Activated CD4-positive, alpha-beta T cell treated with anti-CD3 and anti-CD28 coated beads, Interleukin-2, amount 50 U/mL, for 24 hours (primary cell): ENCODE measurements at places on chromosomes 6 and 20.

DNA sequence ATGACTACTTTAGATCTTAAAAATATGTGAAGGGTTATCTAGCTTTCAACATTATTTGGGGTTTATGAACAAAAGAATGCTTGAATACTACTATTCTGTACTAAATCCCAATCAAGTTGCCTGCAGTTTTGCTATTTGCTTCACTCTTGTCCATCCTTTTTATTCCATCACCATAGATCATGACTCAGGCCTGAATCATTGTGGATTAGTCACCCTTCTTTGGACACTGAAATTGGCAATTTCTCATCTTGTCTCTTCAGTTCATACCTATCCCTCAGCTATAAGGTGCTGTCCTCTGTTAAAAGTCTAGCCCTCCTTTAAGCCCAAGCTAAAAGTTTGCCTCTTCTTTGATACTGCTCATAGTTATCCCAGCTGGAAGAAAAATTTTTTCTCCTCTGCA, 199.1 kb downstream of the CENPW start:
- DNase-seq = no peak

GRCh38 chr6:167957626-167958025, 39.8 kb upstream of the KIF25 start:
- DNase-seq = no peak

GRCh38 chr6:21450149-21450548, 143.4 kb upstream of the SOX4 start:
- DNase-seq = no peak

DNA sequence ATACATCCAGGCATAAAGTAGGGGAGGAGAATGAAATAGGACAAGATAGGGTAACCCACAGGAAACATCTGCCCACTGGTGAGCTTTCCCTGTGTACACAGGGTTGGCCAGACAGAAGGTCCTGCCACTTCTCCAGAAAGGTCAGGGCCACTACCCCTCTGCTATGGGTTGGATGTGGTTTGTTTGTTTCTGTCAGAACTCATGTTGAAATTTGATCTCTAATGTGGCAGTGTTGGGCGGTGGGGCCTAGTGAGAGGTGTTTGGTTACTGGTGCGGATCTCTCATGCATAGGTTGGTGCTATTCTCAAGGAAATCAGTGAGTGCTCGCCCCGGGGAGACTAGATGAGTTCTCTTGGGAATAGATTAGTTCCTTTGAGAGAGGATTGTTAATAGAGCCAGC, 15.6 kb upstream of the MAS1 start:
- no peak for DNase-seq

DNA sequence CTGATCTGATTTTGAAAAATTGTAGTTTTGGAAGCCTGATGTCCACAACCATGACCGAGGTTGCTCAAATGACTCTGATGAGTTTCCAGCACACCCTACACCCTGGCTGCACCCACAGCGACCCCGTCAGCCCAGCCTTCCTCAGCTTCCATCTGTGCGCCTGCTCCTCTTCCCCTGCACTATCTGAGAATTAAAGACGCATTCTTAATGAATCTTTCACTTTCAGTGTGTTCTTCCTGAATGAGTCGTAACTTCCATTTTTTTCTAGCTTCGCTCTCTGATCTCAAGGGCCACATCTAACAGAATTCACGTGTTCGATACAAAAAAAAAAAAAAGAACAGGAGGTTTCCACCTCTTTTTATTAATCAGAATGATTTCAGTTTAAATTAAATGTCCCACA, 21.3 kb upstream of the RREB1 start:
- DNase-seq = peak; percentile 34

DNA sequence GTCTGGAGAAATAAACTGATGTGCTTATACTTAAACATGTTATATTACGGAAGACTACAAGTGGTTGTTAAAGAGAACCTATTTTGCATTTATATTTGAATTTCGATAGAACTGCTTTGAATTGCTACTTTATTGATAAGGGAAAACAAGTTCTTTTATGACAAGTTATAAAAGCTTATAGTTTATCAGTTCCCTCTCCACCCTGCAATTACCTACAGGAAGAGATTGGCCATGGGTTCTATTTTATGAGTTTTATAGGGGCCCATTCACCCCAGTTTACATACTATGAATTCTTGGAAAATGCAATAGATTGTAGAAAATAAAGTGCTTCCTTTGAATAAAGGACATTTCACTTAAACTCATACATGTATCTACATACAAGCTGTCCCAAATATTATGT, 144.4 kb downstream of the AHI1 start:
- DNase-seq = no peak

DNA sequence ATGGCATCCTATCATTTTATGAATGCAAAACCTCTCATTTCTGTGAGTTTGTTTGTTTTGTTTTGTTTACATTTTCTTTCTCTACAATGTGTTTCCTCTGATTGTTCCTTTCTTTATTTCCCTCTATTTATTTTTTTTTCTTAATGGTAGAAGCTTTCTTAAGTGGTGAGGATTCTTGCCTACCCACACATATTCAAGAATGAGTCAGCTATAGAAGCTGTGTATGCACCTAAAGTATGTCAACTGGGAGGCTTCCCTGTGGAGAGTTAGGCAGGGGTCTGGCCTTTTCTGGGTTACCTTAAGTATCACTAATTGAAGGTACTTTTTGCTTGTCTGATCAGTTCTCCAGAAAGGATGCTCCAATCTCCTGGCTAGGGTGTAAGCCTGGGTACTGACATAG, 354.0 kb downstream of the ESR1 start:
- no peak for DNase-seq

GRCh38 chr6:125031385-125031784, 69.1 kb downstream of the RNF217 start:
- no peak for DNase-seq

GRCh38 chr20:42155586-42155985, 537.4 kb upstream of the CHD6 start:
- no peak for DNase-seq

DNA sequence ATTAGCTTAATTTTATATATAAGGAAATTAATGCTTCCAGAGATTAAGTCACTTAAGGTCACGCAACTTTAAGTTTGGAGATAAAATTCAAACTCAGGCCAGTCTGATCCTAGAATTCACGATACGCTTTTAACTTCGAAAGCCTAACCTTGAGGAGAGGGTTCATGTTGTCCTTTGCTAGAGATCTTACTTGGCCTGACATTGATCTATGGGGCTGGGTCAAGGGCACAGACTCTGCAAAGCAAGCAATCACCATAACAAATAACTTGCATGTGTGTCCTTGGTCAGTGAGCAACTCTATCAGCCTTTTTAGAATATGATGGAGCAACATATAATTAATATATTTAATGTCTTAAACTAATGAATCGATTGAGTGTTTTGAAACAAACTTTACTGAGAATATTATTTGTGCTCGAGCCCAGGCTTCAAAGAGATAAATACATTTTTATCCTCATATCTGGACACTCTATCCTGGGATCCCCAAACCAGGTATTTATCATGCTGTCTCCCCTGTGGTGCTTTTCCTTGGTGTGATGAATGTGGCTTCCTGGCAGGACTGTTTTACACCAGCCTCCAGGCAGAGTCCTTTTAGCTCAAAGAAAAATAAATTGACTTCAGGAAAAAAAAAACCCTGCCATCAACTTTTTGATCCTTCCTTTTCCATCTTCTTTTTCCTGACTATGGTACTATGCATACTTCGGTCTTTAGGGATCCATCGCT, 29.1 kb downstream of the RPS12 start:
- no peak for DNase-seq

DNA sequence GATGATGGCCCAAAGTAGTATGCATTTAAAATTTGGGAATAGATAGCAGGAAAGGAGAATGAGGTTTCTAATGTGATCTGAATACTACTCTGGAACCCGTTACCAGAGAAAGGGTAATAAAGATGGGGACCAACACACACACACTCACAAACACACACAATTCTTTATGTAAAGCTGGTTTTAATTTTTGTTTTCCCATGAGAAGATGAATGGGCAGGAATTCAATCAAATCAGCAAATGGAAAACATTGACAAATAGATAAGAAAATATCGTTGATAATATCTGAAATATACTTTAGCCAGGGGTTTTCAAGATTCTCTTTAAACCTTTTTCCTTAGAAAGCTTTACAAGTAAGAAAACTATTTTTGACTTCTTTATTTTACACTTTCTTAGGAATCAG, 303.0 kb downstream of the PRL start:
- DNase-seq = no peak

DNA sequence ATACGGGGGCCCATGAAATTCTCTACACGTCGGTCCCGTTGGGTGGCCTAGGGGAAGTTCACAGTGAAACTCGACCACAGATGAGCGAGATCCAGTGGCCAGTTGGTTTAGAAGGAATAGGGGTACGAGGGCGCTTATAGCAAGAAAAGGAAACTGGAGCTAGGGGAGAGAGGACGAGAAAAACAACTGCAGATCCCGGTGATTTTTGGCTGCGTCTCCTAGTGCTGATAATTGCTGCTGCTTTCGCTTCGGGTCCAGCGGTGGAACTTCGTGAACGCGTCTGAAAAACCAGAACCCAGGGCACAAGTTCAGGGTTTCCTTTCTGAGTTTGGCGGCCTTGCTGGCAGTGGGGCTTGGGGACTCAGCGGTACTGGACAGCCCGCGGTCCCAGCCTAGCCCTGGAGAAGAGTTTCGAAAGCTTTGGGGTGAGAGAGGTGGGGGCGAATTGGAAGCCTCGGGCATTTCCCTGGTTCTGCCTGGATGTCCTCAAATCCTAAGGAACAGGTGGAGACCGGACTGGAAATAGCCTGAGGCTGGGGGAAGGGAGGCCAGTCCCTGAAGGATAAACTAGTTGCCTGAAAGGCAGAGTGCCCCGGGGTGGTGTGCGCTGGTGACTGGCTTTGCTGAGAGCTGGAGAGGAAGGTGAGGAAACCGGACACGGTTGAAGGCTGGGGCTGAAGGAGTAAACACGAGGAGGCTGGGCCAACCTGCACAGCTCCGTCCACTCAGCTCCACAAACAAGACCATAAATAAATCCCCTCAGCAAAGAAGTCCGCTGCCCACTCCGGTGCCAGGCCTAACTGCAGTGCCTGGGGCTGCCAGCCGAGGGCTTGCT, 793 bp downstream of the GMPR start:
- no peak for DNase-seq

DNA sequence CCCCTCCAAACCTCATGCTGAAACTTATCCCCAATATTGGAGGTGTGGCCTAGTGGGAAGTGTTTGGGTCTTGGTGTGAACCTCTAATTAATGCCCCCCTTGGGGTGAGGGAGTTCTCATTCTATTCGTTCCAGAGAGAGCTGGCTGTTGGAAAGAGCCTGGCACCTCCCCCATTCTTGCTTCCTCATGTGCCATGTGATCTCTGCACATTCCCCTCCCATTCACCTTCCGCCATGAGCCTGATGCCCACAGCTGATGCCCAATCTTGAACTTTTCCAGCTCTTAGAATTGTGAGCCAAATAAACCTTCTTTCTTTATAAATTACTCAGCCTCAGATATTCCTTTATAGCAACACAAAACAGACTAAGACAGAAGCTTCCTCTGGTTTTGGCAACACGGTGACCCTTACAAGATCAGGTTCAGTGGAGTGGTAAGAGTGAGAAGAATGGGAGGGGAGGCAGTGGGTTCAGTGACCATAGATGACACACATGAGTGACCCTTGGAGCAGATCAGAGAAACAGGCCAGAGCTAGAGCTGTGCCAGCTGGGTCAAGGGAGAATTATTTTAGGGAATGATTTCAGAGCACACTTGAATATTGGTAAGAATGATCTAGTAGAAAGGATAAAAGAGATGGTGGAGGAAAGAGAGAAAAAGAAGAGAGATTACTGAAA, 176.4 kb downstream of the LY86 start:
- no peak for DNase-seq

- no peak for DNase-seq
These were observed 2.9 kb downstream of the GSS start for GRCh38 chr20:34952671-34953070.

DNA sequence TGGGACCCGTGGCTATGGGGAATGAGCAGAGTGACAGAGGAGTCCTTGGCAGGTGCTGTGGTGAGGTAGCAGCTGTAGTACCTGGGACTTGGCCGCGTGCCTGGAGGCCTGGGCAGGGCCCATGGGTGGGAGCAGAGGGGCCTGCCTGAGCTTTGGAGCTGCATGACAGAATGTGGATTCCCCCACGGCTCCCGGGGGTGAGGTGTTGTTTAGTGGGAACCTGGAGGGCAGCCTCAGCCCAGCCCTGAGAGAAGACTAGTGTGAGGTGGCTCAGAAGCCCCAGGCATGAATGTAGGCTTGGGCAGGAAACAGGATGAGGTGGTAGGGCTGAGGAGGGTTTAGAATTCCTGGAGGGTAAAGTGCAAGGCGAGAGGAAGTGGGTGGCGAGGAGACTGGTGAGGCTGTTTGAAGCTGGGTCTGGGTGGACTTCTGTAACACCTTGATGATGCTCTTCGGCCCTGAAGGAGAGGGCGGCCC, 86.5 kb upstream of the SCP2D1 start:
- no peak for DNase-seq

- no peak for DNase-seq
These were observed 73.6 kb downstream of the LCA5 start for GRCh38 chr6:79463621-79464050.

- no peak for DNase-seq
These were observed at the start of gene FGD2 for GRCh38 chr6:37005061-37005810. Gene FGD2 (plus strand): TSS chr6:37005655. CDS start chr6:37005818, 163 bp downstream.

DNA sequence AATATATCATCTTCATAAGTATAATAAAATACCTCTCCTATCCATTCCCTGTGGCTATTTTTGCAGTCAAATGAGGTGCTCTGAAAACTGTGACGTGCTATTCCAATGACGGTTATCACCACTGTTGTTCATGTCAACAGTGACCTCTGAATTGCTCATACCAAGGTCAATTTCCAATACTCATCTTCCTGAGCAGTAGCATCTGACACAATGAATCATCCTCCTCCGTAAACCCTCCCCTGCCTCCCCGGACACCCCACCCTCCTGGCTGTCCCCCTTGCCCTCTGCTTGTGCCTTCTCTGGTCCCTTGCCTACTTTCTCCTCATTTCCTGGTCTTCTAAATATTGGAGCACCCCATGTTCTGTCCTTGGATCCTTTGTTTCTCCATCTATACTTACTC, 77.7 kb upstream of the SLC22A23 start:
- no peak for DNase-seq

- no peak for DNase-seq
These were observed 938.5 kb downstream of the TBC1D32 start for GRCh38 chr6:120395784-120396183.

DNA sequence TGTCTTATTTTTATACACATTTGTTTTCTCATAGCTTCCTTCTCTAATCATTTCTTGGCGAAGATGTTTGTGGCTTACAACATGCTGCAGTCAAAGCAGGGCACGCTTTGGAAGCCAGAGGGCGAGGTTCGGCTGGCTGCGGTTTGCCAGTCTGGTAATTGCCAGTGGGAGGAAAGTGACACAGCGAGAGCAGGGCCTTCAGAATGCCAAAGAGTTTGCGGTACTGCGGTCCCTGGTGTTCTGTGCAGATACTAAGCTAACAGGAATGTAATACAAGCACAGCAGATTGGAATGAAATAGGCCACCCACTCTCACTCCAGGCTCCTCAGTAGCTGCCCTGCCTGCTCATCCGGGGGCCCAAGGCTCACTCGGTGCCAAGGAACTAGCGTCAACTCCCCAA, 58.7 kb upstream of the TGM3 start:
- DNase-seq = no peak
